Stimulated activated CD8-positive, alpha-beta memory T cell treated with anti-CD3 and anti-CD28 coated beads, Interleukin-4, amount 100 ng/mL, for 48 hours (primary cell): ENCODE measurements at places on chromosomes 4 and X.

GRCh38 chr4:38125816-38126215 is 165.6 kb downstream of the PTTG2 start:
- DNase-seq: no peak

GRCh38 chr4:27524224-27524623 is 663.6 kb downstream of the STIM2 start:
- DNase-seq: no peak

- no peak for DNase-seq
Observed at GRCh38 chr4:52372747-52373146, 286.4 kb downstream of the USP46 start.

DNA sequence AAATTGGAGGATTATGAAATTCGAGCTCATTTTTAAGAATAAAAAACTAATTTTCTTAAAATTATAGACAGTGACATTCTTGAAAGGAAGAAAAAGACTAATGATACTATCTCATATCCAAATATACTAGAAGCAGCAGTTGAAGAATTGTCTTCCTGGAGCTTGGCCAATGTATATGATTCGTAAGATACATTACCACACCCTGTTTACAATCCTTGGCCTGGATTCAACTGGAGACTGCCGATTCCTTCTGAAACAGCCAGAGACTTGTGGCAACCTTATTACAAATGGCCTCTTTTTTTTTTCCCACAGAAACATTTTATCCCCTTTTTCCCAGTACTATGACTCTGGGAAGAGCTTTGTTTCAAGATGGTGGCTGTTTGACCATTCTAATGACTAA is 571.2 kb upstream of the FAT1 start:
- no peak for DNase-seq

DNA sequence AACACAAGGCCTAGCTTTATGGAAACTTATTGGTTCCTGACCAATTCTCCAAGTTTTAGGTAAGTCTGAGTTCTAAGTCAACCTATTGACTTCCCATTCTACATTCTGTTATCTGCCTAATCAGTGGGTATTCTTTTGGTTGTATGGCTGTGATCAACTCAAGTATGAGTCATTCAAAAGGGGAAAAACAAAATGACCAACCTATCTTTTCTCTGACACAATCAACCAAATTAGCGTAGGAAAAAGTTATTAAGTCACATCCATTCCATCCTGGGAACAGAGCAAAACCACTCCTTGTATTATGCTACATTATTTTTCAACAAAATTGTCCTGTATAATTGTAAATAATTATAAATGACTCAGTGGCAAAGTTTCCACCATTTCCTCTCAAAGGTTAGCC is 136.2 kb downstream of the SHROOM4 start:
- DNase-seq: no peak

DNA sequence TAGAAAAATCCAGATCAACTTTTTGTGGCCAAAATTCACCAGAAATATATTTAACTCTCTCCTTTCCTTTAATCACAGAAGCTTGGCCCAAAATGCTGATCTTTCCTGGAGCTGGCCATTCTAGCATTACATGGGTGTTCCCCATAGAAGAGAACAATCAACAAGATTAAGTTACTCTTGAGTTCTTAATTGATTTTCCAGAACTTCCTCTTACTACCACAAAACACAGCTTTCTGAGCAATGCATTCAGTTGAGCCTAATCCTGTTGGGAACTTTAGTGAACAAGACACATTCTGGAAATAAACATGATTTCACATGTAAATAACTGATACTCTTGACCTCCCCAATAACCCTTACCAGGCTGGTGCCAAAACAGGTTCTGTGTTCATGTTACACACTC is 45.4 kb upstream of the STIM2 start:
- no peak for DNase-seq

DNA sequence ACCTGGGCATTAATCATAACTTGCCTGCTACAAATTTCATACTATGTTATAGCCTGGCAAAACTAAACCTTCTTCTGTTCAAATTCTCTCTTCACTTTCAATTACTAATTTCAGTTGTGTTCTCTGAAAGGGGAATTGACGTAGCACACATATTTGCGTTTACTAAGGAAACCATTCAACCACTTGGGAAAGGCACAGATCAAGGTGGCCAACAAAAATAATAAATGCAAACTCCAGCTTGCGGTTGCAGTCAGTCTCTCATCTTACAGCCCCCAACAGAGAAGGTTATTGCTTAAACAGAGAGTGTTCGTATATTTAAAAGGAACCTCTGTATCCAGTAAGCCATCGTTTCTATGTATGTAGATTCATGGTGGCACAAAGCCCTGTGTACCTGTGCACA is 4.0 kb downstream of the SRPX start:
- no peak for DNase-seq

DNA sequence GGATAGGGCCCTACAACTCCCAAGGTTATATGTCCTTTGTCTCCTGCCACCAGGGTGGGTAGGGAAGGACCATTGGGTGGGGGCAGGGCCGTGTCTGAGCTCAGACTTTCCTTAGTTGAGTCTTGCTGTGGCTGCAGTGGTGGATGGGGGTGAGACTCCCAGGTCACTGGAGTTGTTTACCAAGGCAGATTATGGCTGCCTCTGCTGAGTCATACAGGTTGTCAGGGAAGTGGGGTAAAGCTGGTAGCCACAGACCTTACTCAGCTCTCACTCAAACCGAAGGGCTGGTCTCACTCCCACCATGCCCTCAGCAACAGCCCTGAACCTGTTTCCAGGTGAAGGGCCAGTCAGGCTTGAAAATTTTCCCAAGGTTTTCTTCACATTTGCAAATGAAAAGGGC is 58.8 kb upstream of the FAAH2 start:
- DNase-seq: peak; percentile 29

DNA sequence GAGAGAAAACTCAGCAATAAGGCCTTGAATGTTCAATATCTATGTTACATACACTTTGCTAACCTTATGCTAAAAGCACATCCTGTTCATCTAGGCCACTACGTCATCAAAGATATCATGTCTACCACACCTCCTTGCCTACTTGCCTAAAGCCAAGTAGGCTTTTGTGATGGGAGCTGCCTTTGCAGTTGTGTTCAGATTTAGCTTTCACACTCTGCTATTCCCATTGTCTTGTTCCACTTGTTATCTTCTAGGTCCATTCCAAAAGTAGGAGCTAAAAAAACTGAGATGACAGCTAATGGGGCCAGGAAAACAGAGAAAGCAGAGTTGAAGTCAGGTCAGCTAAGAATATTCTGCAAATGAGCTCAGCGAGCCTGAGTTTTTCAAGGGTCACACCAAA is 153.6 kb upstream of the EDNRA start:
- no peak for DNase-seq

- DNase-seq: no peak
Observed at GRCh38 chr4:140684314-140684713, 71.9 kb downstream of the TBC1D9 start.

DNA sequence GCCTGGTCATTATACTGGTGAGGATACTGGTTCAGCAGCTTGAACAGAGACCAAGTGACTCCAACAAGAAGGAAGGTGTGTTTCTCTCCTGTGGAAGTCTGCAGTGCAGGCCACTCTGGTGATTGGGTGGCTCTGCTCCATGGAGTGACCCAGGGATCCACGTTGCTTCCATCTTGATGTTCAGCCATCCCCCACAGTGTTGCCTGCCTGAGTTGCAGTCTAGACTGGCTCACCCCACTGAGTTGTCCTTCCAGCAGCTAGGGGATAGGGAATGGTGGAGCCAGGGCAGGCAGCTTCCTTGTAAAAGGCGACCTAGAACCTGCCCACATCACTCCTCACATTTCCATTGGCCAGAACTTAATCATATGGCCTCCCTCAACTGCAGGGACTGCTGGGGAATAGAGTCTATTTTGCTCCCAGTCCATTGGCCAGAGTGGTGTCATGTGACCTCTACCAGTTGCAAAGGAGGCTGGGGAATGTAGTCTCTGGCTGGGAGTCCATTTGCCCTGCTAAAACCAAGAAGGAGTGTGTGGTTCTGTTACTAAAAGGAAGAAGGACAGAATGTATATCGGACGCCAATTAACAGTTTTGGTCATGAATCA is 8.0 kb downstream of the MAN2B2 start:
- no peak for DNase-seq

DNA sequence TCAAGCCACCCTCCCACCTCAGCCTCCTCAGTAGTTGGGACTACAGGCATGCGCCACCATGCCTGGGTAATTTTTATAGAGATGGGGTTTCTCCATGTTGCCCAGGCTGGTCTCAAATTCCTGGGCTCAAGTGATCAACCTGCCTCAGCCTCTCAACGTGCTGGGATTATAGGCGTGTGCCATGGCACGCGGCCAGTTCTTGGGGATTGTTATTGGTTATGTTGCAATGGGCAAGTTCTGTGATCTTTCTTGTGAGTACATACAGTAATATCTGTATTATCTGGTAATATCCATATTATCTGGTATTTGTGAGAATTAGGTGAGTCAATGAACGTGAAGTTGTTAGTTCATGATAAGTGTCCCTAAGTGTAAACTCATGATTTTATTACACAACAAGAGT is 90.3 kb upstream of the TBL1X start:
- no peak for DNase-seq

DNA sequence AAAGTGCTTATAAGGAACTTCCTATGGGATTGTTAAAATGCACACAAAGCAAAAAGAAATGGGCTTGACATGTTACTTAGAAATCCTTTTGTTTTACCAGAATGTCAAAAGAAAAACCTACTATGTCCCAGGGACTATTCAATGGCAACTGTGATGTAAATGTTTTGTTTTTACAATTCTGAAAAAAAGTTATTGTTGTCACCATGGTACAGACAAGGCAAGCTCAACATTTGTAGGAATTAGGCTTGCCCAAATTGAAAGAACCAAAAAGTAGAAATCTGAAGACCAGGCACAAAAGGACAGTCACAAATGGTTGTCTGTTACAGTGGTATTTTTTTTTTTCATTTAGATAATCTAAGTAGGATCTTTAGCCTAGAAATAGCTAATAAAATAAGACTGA is 638.6 kb downstream of the STPG2 start:
- no peak for DNase-seq

GRCh38 chr4:114857831-114858230 is 255.6 kb downstream of the NDST4 start:
- DNase-seq: no peak

- DNase-seq: no peak
Observed at GRCh38 chr4:55546506-55546755, 278 bp downstream of the CLOCK start.

DNA sequence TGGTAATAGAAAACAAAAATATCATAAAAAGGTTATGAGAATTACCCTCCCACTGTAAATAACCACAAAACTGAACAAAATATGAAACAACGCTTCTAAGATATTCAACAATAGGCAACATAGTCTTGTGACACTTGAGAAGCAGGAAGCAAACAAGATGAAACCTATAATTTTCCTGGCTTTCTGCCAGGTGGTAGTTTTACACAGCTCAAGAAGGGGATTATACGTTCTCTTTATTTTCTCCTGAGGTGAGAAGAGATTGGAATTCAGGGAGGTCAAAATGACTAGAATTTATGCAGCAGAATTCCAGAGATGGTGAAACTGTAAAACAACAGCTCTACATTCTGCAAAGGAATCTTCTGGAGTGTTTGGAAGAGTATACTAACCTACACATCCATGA is 186.0 kb downstream of the HHIP start:
- DNase-seq: no peak

- no peak for DNase-seq
Observed at GRCh38 chrX:79412166-79412565, 45.0 kb upstream of the ITM2A start.

DNA sequence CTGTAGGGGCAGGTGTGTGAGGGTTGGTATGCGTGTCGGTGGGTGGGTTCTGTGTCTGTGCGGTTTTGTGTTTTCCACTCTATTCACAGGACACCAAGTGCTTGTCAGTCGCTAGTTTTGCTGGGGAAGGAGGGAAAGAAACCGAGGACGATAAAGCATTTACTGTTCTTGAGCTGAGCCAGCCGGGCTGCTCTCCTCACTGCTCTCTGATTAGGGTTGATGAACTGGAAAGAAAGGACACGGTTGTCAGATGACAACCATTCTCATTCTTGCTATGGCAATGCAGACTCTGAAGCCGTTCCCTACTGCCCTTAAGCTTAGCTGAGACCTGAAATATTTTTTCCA is 832 bp downstream of the EGFL6 start:
- no peak for DNase-seq

GRCh38 chr4:34261799-34262314 is 1982.5 kb downstream of the ARAP2 start:
- no peak for DNase-seq

- DNase-seq: no peak
Observed at GRCh38 chrX:49912861-49913260, 9.5 kb upstream of the CLCN5 start.

- no peak for DNase-seq
Observed at GRCh38 chr4:80125252-80126177, 52.5 kb upstream of the ANTXR2 start.

- DNase-seq: no peak
Observed at GRCh38 chr4:3386526-3386925, 55.2 kb upstream of the HGFAC start.

DNA sequence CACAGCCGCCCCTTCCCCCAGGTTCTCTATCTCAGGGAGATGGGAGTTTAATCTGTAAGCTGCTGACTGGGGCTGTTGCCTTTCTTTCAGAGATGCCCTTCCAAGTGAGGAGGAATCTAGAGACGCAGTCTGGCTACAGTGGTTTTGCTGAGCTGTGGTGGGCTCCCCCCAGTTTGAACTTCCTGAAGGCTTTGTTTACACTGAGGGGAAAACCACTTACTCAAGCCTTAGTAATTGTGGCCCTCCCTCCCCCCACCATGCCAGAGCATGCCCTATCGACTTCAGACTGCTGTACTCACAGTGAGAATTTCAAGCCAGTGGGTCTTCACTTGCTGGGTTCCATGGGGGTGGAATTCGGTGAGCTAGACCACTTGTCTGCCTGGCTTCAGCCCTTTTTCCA is 131.3 kb downstream of the FAAH2 start:
- no peak for DNase-seq

GRCh38 chrX:50801135-50801534 is 12.9 kb downstream of the SHROOM4 start:
- DNase-seq: no peak

- DNase-seq: peak; percentile 62
Observed at GRCh38 chr4:76989391-76990061, 40.0 kb downstream of the SEPTIN11 start.

- DNase-seq: no peak
Observed at GRCh38 chr4:1220566-1220965, 28.4 kb downstream of the CTBP1 start.

GRCh38 chr4:109872950-109873656 is 25.2 kb downstream of the LRIT3 start:
- DNase-seq: no peak
